ENCODE measurements at places on chromosomes 13 and 19.

DNA sequence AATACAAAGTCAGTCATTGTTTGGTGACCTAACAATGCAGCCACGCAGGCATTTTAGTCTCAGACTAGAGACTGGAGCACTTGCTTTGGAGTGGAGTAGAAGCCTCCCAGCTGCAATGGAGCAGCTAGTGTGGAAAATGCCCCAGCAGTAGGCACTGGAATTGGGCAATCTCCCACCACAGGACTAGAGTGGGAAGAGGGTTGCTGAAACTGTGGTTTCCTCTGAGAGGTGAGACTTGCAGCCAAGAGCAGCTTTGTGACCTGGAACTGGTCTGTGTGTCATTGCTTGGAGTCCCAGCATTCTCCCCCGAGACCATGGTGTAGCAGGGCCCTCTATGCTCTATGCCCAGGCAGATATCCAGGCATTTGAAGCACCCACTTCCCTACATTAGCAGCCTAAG lies 556.3 kb downstream of the UQCRFS1 start:
- no peak for DNase-seq

- DNase-seq: no peak
Measured at GRCh38 chr19:51027126-51027806, 850 bp upstream of the KLK11 start.

- DNase-seq: no peak
Measured at GRCh38 chr19:7337380-7338194, 11.2 kb upstream of the ARHGEF18 start.

DNA sequence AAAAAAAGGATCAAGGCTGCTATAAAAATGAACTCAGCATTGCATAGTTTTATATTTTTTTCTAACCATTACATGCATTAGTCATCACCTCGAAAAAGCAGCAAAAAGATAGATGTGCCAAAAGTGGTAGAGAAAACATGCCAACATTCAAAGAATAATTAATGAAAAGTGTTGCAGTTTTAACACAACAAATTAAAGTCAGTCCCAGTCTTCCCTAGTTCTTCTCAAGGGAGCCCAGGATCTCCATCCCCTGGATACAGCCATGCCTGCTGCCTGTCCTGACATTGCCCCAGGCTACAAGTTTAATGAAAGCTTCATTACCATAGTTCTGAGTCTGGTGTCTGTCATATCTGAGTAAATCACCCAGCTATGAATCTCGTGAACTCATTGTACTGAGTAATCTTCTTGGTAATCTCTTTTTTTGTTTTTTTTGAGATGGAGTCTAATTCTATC lies 116.6 kb upstream of the KLF12 start:
- DNase-seq: no peak

DNA sequence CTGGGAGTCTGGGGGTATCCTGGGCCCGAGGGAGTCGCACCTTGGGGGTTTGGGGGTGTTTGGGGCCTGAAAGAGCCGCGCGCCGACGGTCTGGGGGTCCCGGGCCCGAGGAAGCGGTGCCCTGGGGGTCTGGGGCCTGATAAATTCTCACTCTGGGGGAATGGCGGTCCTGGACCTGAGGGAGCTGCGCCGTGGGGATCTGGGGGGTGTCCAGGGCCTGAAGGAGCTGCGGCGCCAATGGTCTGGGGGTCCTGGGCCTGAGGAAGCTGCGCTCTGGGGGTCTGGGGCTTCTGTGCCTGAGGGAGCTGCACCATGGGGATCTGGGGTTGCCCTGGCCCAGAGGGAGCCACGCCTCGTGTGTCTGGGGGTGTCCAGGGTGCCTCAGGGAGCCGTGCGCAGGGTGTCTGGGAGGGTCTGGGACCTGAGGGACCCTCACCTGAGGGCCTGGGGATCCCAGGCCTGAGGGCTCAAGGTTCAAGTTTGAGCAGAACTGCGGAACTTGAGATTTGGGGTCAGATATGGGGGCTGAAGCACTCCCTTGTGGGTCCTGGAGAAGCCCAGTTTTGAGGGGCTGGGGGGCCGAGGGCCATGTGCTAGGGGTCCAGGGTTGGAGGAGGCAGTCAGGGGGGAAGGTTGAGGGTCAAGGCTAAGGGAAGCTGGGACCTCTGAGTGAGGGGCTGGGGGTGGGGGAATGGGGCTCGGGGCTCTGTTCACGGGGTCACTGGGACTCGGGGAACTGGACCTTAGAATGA lies 1.1 kb downstream of the HDGFL2 start:
- no peak for DNase-seq
